ENCODE measurements at places on chromosomes 5 and 9. TPM values are rescaled to one million over a fixed set of nuclear protein-coding genes. Genes with fewer than 3 reads are reported as not detected.
A peak's percentile ranks its signal among the peaks of the same experiment; 100 is the strongest.

DNA sequence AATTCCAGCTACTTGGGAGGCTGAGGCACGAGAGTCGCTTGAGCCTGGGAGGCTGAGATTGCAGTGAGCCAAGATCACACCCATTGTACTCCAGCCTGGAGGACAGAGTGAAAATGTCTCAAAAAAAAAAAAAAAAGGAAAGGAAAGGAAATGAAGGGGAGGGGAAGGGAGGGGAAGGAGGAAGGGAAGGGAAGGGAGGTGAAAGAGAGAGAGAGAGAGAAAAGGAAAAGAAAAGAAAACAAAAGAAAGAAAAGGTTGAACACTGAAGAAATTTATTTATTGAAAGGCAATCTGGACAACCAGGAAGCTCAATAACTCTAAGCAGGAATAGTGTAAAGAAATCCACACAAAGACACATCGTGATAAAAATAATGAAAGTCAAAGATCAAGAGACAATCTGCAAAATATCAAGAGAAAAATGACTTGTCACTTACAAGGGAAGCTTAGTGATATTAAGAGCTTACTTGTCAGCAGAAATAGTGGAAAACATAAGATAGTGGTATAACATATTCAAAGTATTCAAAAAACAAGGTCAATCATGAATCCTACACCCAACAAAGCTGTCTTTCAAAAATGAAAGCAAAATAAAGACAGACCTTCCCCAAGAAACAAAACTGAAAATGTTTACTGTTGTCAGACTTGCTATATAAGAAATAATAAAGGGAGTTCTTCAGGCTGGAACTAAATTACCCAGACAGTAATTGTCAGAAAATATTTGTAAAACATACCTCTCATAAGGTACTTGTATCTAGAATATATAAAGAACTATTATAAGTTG, 10.9 kb upstream of the RIMOC1 start:
- no peak for DNase-seq

GRCh38 chr9:133991964-133992779, at the start of gene VAV2:
Gene VAV2 (minus strand): TSS chr9:133992324. CDS start chr9:133992278, 46 bp downstream.
- DNase-seq = peak; percentile 60

GRCh38 chr9:129478961-129479630, 141.8 kb downstream of the C9orf50 start:
- no peak for DNase-seq

- DNase-seq = no peak
Measured at GRCh38 chr9:84929068-84929467, 259.5 kb downstream of the NTRK2 start.

FREM1 gene
- not detected for total RNA-seq

EGFL7 gene
- total RNA-seq = not detected

WDR31 gene
- total RNA-seq = 1.4 TPM
